Coronary artery (tissue), 2 donors: ENCODE measurements at places on chromosomes 5 and 9.

GRCh38 chr5:96434201-96434645 lies 1.2 kb upstream of the PCSK1 start:
- DNase-seq = no peak

GRCh38 chr9:20087481-20087880 lies 298.6 kb upstream of the SLC24A2 start:
- DNase-seq = no peak

DNA sequence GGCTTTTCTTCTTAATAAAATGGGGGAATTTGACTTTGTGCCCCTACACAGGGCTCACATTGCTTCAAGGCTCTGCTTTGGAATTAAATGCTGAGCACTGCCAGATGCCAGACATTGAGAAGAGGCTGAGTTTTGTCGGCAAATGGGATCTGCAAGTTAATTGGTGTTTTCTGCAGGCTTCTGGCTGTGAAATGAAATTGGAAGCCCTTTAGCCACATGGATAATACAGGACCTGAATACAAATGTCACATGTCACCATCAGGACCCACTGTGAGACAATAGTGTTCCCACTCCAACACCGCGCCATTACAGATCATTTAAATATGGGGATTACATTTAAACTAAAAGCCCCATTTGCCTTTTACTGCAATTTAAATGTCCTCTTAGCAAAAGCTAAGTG lies 164.4 kb downstream of the ZSWIM6 start:
- DNase-seq = no peak

GRCh38 chr5:95261437-95262175 lies 23.3 kb downstream of the MCTP1 start:
- no peak for DNase-seq

GRCh38 chr9:97480174-97480573 lies 21.3 kb upstream of the TMOD1 start:
- no peak for DNase-seq

GRCh38 chr9:113215132-113215531 lies 5.9 kb downstream of the FKBP15 start:
- DNase-seq = no peak

DNA sequence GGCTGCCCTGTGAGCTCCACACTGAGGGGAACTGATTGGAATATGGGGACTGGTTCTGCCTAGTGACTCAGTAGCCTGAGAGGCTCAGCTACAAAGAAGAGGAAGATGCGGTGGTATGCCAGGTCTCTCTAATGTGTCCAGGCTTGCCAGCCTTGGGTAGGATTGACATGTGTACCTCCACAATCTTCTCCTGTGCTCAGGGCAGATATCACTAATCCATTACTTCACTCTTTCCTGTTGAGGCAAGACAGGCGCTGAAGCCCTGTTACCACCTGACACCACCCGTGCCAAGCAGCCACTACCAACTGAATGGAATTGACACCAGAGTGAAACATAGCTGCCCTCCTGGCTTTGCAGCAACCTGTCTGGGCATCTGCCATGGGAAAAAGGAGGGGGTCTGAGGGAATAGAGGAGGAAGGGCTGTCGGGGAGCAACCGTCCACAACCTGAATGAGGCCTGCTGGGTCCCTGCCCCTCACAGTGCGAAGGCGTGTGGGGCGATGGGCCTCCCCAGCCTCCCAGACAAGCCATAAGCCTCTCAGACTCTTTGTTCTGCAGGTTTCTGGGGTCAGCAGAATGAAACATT lies 114.7 kb upstream of the CXCL14 start:
- no peak for DNase-seq

- DNase-seq = no peak
These were observed 9.6 kb upstream of the ADRB2 start for GRCh38 chr5:148816782-148817181.

DNA sequence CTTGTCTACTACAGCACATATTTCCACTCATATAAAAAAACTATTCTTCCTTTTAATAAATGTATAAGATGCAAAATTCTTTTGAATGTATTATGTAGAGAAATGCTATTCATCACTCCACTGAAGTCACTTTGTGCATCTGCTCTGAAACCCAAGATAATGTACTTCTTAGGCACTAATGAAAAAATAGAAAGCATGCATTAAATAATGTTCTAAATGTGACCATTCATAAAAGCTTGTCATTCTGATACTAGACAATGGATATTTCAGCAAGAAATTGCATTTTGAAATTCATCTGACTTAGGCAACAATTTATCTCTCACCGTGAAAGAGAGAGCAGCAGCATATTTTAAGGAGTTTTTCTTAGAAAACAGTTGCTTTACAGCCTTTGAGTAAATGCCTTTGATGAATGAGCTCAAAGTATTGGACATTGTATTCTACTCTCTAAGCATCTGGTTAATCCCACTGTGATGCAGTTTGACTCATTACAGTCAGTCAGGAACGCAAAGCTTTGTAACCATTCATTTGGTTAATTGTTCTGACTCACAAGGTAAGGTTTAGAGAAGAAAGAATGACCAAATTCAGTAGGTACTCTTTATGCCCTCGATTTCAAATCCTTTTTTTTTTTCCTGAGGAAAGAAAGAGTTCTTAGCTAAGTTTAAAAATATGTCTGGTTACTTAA lies 2233.8 kb upstream of the C9orf72 start:
- DNase-seq = no peak

GRCh38 chr9:129145841-129146292 lies 32.2 kb downstream of the IER5L start:
- peak; percentile 85 for DNase-seq

DNA sequence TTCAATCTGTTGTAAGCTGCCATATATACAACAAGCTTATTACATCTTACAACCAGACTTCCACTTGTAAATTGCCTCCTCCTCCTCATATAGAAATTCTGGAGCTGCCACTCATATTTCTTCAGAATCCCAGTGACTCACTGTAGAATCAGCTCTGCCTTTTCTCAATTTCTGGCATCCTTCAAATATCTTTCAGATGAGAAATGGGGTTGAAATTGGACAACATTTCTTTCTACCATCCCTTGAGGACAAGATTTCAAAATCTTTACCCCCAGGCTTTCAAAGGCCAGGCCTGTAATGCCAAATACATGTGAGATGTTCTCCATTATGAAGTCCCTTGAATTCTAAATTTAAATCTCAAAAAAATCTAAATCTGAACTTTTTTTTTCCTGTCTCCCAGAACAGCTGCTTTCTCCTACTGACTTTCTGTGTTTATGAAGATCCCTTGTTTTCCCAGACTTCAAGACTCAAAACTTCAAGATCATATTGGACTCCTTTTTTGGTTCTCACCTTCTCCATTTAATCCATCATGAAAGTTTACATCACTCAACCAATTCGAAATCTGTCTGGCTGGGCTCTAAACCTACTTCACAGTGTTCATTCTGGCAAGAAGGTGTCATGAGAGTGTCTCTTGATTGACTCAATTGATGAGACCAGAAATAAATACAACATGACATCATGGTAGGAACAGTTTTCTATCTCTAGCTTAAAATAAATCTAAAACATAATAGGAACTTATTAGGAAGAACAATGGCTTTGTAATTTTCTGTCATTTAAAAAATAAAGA lies 109.8 kb downstream of the HMHB1 start:
- DNase-seq = no peak

DNA sequence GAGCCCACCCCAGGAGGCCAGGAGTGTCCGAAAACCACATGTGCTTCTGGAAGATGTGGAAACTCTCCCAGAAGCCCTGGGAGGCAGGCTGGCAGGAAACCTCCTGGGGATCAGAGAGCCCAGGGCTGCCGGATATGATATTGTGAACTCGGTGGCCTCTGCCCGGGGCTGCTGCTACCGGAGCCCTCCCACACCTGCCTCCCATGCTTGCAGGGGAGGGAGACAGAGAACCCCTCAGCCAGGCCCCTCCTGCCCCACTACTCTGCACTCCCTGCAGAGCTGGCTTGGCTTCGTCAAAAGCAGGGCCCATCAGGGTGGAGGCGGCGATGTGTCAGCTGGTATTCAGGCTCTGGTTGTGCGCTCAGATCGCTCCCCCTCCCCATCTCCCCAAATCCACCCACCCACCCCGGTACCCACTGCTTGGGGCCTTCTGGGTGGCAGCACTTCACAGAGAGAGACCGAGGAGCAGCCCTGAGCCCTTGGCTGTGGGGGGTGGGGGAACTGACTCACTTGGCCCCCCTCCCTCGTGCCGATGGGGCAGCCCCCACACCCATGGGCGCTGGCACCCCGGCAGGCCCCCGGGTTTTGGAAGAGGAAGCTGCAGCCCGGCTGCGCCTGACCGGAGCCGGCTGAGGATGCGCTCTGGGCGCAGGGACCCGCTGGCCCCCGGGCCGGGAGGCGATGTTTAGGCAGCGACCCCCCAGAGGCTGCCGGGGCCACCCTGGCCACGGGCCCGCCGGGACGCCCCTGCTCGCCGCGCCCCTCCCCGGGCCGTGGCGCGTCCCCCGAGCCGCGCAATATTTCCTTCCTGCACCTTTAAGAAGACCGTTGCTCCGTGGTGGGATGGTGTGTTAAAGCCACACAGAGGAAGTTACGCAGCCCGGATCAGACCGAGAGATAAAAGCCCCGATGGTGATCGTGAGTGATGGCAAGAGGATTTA lies 786 bp upstream of the NTNG2 start:
- DNase-seq = no peak

GRCh38 chr5:14935341-14935740 lies 63.8 kb upstream of the ANKH start:
- no peak for DNase-seq

GRCh38 chr9:125468646-125469045 lies 207.0 kb downstream of the GAPVD1 start:
- DNase-seq = peak; percentile 14

GRCh38 chr5:68409259-68409658 lies 193.7 kb downstream of the PIK3R1 start:
- DNase-seq = no peak

- no peak for DNase-seq
These were observed 10.2 kb downstream of the SPATA9 start for GRCh38 chr5:95672641-95673040.

DNA sequence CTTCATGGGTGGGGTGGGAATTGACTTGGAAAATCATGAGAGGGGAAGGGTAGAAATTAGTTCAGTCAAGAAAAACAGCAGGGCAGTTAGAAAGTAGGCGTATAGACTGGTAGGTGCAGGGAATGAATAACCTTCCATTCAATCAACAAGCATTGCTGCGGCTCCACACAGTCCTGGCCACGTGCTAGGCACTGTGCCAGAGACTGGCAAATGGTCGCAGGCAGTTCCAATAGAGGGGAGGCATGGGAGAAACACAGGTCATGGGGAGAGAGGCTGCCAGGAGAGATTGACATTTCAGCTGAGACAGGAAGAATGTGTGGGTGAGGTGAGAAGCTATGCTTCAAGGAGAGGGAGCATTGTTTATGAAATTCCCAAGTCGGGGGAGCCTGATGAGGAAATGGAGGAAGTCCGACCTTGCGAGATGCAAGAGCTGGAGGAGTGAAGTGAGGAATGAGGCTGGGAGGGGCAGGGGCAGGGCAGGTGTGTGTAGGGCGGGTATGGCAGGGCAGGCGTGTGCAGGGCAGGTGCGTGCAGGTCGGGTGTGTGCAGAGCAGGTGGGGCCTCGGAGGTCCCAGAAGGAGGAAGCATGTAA lies 54.4 kb upstream of the PPARGC1B start:
- DNase-seq = no peak

DNA sequence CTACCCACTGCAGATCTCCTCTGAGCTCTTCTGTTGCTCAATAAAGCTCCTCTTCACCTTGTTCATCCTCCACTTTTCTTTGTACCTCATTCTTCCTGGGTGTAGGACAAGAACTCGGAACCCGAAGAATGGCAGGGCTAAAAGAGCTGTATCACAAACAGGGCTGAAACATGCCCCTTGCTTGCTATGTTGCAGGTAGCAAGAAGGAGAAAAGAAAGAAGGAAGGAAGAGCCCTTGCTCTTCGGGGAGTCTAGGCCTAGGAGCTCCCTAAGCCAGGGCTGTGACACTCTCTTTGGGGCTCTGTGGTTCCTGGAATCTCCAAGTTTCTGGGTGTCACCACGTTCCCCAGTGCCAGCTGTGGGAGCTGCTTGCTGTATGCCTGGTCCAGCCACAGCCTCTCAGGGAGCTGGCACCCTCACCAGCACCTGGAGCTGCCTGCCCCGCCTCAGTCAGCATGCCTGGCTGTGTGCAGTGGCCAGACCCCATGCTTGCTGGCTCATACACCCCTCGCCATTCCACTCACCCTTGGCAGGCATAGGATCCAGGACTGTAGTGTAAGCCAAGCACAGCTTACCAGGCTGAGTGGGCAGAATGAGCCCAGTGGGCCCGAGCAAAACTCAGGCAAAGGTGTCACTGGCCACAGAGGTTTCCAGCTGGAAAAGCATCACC lies 274.8 kb upstream of the ADRA1B start:
- DNase-seq = no peak

DNA sequence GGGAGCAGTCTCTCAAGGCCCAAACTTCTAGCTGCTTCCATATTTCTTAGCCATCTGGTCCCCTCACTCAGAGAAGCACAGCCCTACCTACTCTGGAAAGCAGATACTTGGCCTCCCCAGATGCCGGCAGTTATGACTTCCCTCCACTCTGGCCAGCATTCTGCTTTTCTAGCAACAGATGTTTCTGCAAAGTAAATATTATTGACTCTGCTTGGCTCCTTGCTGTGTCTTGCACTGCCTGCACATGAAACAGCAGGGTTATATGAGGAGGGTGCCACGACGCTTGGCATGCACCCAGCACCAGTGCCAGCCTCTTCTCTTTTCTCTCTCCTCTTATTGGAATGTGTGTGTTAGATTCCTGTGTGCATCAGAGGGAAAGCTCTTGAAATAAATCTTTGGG lies 99.7 kb downstream of the ARHGAP26 start:
- DNase-seq = no peak

DNA sequence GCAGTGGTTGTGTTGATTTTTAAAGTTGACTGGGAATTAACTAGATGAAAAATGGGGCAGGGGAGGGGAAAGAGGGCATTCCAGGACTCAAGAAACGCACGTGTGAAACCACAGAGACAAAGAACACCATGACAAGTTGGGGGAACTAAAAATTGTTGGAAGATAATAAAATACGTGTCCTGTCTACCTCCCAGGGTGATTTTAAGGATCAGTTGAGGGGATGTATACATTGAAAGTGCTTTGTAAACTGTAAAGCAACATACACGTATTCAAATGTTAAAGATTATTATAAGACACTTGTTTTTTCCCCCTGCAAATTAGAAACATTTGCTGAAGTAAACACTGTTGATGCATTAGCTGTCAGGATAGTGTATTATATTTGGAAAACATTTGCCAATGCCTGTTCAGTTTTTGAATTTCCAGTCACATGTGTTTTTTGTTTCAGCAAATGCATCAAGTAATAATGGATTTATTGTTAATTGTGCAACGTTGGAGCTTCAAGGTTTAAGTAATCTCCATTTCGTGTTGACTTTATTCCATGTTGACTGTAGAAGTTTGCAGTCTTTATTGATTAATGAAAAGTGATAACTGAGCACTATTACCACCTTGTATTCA lies 412.7 kb downstream of the ACTL7B start:
- DNase-seq = no peak

DNA sequence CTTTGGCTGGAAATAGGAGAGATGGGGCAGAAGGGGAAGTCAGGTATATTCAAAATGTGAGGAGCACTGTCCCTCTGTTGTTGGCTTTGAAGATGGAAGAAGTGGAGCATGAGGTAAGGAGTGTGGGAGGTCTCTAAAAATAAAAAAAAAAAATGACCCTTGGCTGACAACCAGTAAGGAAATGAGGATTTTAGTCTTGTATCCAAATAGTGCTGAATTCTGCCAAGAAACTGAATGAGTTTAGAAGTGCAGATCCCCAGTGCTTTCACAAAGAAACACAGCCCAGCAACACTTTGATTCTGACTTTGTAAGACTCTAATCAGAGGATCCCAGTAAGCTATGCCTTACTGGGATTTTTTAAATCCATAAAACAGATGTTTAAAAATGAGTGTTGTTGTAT lies 367.9 kb downstream of the CYLC2 start:
- no peak for DNase-seq
